Inflammatory macrophage (primary cell): ENCODE measurements at places on chromosomes 5 and 9.

DNA sequence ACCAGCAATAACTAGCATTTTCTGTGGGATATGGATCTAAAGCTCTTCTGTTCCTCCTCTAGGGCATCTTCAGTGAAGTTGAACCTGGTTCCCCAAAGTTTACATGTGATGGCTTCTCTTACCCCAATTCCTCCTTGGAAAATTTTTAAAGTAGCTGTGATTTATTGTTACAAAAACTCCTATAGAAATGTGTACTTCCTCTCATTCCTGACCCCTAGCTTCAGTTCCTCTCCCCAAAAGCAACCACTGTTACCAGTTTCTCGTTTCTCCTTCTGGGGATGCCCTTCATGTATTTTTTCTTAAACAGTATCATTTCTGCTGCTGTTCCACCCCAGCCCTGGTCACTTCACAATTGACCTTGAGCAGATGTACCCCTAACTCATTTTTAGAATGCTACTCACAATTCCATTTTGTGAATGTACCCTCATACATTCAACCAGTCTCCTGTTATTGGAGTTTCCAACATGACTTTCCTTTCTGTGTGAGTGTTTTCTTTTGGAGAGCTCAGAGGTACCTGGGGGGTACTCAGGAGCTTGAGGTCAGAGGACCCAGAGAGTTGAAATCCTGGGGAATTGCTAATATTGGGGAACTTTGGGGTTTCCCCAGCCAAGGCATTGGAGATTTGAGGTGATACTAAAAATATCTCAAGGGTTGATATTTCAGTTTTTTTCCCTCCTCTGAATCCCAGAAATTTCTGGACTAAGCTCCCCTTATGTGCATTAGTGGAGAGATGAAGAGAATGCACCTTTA lies 18.6 kb upstream of the GLRX start:
- DNase-seq = peak; percentile 63

- no peak for DNase-seq
Observed at GRCh38 chr5:81172710-81173109, 60.4 kb upstream of the CKMT2 start.

DNA sequence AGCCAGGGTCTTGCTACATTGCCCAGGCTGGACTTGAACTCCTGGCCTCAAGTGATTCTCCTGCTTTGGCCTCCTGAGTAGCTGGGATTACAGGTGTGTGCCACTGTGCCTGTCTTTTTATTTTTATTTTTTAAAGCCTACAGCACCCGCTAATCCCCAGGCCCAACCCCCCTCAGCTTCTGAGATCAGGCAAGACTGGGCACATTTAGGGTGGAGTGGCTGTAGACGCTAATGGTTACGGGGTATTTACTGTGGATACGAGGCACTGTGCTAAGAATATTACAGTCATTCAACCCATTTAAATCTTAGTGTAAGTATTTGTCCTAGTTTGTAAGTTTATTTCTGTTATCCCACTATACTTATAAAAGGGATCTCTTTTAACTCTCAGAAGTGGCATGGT lies 175.2 kb downstream of the FANCC start:
- no peak for DNase-seq

GRCh38 chr5:13331585-13331984 lies 612.9 kb downstream of the DNAH5 start:
- DNase-seq = no peak

DNA sequence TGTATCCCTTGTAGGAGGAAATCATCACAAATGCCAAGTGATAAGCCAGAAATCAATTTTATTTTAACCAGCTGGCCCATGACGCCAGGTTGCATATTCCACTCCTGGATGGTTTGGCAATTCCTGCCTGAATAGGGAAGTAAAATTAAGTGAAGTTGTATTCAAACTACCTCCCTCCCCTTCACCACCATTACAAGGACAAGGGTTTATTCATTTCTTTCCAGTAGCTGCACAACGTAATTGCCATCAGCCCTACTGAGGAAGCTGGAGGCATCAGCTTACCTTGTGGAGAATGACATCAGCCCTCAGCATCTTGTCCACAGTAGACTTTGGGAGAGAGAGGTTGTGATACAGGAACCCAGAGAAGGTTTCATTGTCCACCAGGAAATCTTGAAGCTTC lies 66.6 kb downstream of the ABCA1 start:
- DNase-seq = peak; percentile 67

DNA sequence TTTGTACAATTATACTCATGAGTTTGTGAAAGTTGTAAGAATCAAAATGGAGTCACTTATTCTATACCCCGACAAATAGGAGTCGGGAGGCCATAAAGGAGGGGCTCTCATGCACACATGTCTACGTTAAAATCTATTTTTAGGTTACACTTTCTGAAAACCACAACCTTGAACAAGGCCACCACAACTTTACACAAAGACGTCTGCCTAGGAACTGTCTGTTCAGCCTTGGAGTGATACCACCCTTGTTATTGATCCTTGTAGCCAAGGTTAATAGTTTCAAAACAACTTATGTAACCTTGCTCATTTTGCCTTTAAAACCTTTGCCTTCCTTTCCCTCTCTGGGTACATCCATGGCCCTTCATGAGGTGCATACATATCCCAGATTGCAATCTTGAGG lies 4.1 kb upstream of the NDFIP1 start:
- DNase-seq = no peak

- DNase-seq = no peak
Observed at GRCh38 chr5:35781181-35781790, 75.4 kb upstream of the IL7R start.

DNA sequence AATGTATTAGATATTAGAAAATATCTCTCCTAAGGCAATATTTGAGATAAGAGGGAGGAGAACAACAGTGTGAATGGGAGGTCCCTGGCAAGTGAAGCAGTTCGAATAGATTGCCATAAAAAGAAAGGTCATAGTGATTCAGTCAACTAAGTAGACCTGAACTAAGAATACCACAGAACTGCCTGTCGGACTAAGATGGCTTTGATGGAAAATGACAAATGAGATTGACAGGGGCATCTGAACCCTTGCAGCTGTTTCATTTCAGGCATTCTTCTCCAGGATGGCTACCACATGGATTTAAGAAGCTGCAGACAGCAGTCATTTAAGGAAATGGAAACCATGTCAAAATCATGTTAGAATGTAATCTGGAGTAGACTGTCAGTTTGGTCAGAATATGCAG lies 308.4 kb upstream of the MEF2C start:
- no peak for DNase-seq

DNA sequence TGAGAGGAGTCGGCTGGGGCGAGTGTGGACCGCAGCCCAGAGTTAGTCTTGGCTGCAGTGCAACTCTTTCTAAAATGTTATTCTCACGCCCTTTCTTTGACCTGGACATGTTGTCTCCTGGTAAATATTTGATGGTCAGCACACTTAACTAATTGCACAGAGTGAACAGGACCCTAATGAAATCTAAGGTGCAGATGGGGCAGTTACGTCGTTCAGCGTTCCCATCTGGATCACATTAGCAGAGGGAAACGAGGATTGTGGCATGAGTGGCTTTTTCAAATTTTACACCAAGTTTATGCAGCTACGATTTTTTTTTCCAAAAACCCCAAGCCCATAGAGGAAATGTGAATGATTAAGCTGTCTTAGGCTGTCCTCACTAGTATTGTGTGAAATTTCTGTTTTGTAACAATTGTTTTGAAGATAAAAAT lies 483 bp downstream of the C9orf85 start:
- no peak for DNase-seq

- no peak for DNase-seq
Observed at GRCh38 chr9:122200960-122201595, 27.7 kb downstream of the LHX6 start.

- DNase-seq = no peak
Observed at GRCh38 chr9:93952119-93952783, 2.9 kb downstream of the BARX1 start.

DNA sequence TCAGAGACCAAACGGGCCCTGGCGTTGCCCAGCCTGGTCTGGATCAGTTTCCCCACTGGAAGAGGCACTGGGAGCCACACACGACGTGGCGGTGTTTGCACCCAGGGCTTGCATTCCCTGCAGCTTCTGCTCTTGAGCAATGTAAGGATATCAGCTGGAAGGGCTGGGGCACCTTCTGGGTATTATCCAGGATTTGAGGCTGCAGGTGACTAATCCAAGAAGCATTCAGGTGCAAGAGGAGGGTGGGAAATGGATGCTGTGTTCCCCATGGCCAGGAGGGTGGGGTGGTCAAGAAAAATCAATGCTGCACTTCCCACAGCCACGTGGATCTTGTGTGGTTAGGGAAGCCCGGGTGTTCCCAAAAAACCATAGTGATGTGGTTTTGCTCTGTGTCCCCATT lies 430.9 kb downstream of the IRX2 start:
- no peak for DNase-seq

GRCh38 chr5:87770601-87771121 lies 357.9 kb upstream of the CCNH start:
- no peak for DNase-seq

DNA sequence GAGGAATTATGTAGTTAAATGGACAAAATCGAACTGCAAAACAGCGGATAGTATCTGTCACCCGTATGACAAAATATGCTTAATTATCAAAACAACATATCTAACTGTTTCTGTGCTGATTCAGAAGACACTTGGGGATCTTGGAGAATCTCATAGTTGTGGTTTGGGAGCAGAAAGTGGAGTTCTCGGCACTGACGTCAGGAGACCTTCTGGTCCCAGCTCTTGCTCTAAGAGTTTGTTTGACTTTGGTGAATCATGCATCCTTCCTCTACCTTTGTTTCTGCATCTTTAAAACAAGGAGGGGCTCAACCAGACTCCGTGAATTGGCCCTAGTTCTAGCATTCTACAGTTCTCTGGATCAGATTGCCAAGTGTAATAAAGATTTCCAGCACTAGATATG lies 37.0 kb upstream of the TAF1L start:
- no peak for DNase-seq
